HuH-7 (cell line): ENCODE measurements at places on chromosomes 16 and 17.

- DNase-seq: no peak
Observed at GRCh38 chr17:63966646-63967264, 6.0 kb downstream of the SCN4A start.

- peak; percentile 63 for DNase-seq
Observed at GRCh38 chr17:30290696-30291542, 825 bp downstream of the BLMH start.

DNA sequence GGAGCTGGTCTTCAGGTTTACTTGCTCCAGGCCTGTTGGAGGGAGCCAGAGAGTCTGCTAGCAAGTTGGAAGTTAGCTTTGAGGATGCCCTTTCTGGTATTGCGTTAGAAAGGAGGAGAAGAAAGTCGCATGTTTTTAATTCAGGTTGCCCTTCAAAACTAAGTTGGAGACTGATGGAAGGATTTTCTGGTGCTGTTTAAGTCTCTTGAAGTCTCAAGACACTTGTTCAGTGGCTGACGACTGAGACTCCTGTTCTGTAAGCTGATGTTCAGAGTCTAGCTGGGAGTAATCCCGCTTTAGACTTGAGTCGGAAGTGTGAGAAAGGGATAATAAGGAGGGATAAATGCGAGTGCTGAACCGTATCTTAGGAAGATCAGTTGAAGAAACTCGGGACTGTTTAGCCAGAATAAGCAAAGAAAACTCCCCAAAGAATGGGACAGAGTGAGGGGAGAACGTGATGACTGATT, 740 bp downstream of the AATF start:
- no peak for DNase-seq

- DNase-seq: peak; percentile 42
Observed at GRCh38 chr17:8126491-8127066, 2.7 kb upstream of the HES7 start.

DNA sequence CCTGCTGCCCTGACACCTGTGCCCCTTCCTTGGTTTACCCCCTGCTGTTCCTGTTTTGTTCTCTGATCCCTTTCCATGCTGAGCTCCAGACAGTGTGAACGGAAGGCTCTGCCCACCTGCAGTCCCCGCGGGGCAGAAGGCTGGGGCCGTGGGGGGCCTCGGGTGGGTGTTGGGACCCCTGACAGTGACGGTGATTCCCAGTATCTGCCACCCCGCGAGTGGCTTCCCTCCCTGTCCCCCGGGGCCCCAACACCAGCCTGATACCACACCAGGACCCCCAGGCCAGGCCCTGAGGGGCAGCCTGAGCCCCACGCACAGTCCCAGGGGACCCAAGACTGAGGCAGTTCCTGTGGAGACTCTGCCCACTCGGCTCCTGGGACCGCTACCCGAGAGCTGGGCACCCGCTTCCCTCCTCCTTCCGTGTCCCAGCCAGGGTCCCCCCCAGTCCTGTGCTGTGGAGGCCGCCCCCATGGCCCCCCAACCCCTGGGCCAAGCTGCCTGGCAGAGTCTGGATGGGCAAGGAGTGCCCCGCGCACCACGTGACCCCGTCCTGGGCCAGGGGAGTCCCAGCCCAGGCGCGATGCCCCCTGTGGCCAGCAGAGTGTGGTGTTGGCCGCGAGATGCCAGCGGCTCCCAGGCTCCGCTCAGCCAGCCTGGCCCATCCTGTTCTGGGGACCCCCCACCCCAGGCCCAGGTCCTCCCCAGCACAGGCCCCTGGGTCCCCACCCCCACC, 10.0 kb upstream of the C1QTNF8 start:
- DNase-seq: peak; percentile 85

GRCh38 chr16:5069854-5070253, 1.8 kb upstream of the ALG1 start:
- no peak for DNase-seq

- DNase-seq: no peak
Observed at GRCh38 chr16:66474750-66475199, 47.7 kb downstream of the BEAN1 start.

GRCh38 chr16:16871196-16871595, 492.3 kb downstream of the NPIPA7 start:
- DNase-seq: no peak

DNA sequence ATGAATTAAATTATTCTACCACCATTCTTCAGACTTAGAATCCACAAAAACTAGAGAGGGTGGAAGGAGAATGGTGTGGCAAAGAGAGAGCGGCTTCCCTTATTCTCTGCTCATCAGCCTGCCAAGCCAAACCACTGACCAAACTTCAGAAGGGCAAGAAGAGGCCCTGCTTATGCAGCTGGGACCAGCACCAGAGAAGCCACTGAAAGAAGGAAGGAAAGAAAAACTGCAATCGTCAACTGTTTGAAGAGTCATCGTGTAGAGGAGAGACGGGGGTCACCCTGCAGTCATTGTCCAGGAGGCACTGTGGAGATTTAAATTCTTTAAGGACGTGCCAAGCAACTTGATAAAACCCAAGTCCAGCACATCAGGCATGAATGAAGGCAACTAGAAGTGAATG, 15.6 kb downstream of the PMP22 start:
- no peak for DNase-seq

- DNase-seq: peak; percentile 81
Observed at GRCh38 chr17:40317345-40317873, 8.4 kb downstream of the RARA start.
